ENCODE measurements at places on chromosomes 3 and 15.

- DNase-seq: no peak
These were observed 2.0 kb downstream of the FSTL1 start for GRCh38 chr3:120448756-120449155.

GRCh38 chr3:134300520-134300919 lies 49.9 kb upstream of the RYK start:
- DNase-seq: no peak

DNA sequence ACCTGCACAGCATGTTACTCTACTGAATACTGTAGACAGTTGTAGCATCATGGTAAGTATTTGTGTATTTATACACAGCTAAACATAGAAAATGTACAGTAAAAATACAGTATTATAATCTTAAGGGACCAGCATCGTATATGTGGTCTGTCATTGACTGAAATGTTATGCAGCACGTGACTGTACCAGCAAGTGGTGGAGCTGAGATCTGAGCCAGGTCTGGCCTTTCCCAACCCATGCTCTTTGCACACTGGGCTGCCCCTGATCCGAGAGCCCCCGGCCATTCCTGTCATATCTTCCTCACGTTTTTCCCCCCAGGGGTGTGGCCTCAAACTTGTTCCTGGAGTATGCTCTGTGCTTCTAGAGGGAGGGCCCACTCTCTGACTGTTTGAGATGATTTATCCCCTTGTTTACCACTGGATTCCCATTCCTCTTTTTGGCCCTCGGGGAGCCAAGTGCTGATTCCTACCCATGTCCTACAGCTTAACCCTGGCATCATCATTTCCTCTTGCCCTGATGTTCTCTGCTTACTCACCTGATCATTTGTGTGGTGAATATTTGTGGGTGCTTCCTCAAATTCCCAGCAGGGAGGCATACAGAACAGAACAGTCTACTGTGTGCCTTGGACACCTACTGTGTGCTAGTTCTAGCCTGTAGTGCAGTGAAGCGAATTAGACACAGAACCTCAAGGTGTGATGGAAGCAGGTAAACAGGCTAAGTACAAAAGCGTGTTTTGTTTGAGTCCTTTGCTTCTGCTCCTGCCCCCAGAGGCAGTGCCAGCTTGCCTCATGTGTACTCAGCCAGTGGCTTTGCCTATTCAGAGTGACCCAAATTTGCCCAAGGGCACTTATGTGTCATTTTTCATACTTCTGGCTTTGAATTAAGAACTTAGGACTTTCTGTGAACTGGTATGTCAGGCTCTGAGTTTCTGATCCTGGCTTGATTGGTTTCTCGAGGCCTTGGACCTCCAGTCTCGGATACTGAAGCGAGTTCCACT lies 21.0 kb downstream of the CSRNP1 start:
- no peak for DNase-seq

GRCh38 chr15:40047415-40048210 lies 8.6 kb upstream of the SRP14 start:
- DNase-seq: no peak

DNA sequence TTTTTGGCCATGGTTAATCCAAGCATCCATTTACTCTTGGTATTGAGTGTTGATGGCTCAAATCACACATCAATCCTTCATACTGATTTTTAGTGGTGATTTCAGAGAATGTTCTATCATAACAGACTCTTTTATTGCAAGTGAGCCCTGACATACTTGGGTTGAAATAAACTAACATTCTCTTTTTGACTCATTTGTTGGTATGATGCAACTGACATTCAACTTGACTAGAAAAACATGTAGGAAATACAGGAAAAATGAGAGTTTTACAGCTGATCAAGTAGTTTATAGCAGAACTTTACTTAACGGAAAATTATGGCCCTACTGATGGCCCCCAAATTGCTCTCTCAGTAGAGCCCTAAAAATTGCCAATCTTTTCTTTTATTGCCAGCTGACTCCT lies 173.9 kb upstream of the CD96 start:
- DNase-seq: no peak

All from central memory CD8-positive, alpha-beta T cell (primary cell).